Stimulated activated CD8-positive, alpha-beta memory T cell treated with anti-CD3 and anti-CD28 coated beads, Interleukin-7, amount 100 ng/mL, for 48 hours (primary cell): ENCODE measurements at places on chromosomes 3 and 15.

- DNase-seq, result no peak
Observed at GRCh38 chr3:26652164-26652563, 29.6 kb downstream of the LRRC3B start.

GRCh38 chr3:49689046-49689907, at the start of the genes MST1 and RNF123:
TSS of gene MST1 (minus strand) at chr3:49689474. CDS start at chr3:49688691, 783 bp downstream.
TSS of gene RNF123 (plus strand) at chr3:49689557. CDS start at chr3:49691166, 1,609 bp downstream.
- DNase-seq, result peak; percentile 82

DNA sequence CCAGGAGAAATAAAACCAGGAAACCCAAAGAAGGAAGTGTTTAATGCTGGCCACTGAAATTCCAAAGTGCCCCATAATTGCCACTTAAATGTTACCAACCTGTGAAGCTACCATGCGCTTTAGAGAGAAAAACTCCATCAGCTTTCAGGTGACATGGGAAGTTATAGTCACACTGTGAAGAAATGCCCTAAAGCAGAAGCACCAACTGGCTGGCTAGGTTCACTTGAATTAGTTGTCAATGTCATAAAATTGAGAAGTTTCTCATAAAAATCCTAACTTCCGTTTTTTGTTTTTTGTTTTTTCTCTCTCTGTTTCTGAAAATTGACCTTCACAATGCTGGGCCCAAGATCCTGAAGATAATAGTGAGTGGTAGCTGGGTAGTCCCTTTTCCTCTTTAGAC, 167.9 kb upstream of the CTNNB1 start:
- DNase-seq, result no peak

- DNase-seq, result no peak
Observed at GRCh38 chr3:12194209-12194608, 35.5 kb upstream of the TIMP4 start.

DNA sequence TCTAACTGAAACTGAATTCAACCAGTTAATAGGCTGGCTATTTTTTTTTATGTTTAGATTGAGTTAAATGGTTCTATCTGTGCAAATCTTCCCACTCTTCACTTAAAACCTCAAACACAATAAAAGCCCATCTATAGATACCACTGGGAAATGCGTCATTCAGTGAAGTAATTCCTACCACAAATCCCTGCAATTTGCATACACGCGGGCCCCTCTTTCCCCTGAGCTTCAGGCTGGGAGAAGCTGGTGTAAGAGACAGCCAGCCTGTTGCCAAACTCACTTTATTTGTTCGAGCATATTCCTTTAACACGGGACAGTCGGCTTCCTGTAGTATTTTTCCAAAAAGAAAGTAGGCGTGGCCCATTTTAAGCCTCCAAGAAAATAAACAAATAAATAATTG, 26.0 kb upstream of the MCTP2 start:
- DNase-seq, result no peak

DNA sequence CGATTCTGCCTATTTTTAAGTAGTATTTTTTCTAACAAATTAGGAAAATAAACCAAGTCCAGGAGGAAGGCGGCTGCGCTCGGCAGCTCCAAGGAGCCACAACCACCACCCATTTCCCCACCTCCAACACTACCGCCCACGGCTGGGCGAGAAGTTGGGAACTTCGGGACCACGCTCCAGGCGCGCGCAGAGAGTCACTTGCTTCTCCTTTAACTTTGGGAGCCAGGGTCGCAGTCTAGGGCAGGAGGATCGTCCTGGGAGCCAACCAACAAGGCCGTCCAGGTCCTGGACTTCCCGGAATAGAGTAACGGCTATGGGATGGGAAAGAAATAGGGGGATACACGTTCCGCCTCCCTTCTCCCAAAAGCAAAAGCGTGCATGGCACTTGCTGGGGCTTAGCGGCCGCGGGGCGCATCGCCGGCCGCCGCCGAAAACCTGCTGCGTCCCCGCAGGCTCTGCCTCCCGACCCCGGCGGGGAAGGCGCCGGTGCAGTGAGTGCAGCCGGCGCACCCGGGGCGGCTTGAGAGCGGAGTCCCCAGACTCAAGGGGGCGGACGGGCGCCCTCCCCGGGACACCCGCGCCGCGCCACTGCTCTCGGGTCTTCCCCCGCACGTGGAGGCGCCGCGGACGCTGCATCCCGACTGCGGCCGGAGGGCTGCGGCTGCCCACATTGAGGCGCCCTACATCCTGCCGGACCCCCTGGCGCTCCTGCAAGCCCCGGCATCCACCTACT, 699 bp downstream of the MEGF11 start:
- no peak for DNase-seq

- no peak for DNase-seq
Observed at GRCh38 chr15:42012928-42013482, 7.8 kb downstream of the PLA2G4E start.

GRCh38 chr3:36957862-36958686, 13.2 kb upstream of the TRANK1 start:
- DNase-seq, result no peak

DNA sequence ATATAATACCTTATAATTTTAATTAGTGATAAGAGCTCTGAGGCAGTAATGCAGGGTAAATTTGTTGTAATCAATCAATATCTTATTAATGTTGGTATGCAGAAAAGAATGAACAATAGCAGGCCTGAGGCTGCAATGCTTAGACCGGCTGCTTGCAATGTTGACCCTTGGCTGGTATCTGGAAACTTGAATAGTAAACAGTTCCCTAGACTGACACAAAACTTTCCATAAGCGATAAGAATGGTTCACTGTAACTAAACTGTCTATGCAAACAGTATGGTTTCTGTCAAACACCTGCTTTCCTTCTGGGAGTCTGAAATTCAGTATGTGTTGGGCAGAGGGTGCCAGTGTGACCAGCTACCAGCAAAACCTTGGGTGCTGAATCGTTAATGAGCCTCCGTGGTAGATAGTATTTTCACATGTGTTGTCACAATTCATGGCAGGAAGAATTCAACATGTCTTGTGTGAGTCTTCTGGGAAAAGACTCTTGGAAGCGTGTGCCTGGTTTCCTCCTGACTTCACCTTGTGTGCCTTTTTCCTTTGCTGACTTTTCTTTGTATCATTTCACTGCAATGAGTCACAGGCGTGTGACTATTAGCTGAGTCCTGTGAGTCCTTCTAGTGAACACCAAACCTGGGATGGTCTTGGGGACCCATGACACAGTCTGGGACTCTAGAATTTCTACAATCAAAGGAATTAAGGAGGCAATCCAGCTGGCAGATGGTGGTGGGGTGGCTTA, 30.7 kb upstream of the CLRN1 start:
- DNase-seq, result no peak

GRCh38 chr3:170159459-170159858, 22.1 kb downstream of the PHC3 start:
- DNase-seq, result no peak

GRCh38 chr3:89525609-89526008, 418.2 kb downstream of the EPHA3 start:
- no peak for DNase-seq

DNA sequence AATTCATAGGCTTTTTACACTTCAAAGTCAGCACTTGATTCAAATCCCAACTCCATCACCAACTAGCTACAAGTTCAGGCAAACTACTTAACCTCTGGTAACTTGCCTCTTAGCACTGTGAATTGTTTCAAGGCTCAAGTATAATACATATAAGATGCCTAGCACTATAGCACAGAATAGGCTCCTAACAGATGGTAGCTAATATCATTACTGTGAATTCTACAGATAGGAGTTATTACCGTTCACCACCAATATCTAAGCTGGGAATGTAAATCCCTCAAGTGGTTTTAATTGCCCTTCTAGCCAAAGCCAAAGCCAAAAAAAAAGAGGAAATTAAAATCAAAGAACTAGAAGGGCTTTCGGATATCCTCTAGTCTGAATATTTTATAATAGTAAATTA, 15.4 kb downstream of the DLG1 start:
- no peak for DNase-seq

GRCh38 chr3:107841831-107842230, 249.0 kb downstream of the CD47 start:
- DNase-seq, result no peak

DNA sequence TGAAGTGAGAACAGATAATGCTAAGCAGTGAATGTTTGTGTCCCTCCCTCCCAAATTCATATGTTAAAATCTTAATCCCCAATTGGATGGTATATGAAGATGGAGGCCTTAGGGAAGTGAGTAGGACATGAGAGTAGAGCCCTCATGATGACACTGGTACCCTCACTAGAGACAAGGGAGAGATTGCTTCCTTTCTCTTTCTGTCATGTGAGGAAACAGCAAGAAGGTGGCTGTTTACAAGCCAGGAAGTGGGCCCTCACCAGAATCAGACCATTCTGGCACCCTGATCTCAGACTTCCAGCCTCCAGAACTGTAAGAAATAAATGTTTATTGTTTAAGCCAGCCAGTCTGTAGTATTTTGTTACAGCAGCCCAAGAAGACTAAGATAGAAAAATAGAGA, 209.5 kb downstream of the SATB1 start:
- DNase-seq, result no peak

DNA sequence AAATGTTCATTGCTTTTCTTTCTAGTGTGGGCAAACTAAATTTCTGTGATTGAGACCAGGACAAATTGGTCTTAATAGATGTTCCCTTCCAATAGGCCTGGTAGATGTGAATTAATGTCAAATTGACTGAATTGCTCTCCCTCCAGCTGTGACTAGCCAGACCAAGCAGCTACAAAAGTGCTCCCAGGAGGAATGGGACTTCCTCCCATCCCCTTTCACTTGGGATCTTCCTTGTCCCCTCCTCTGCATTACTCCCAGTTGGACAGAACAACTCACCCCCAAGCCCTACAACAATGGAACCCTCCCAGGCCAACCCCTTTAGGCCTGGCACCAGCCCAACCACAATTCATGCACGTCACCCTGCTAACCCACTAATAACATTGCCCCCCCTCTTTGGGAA, 19.6 kb upstream of the ZKSCAN7 start:
- DNase-seq, result no peak

GRCh38 chr3:44476181-44476611, 1.3 kb downstream of the ZNF445 start:
- DNase-seq, result no peak

- no peak for DNase-seq
Observed at GRCh38 chr3:102025606-102026270, 176.4 kb downstream of the NFKBIZ start.

DNA sequence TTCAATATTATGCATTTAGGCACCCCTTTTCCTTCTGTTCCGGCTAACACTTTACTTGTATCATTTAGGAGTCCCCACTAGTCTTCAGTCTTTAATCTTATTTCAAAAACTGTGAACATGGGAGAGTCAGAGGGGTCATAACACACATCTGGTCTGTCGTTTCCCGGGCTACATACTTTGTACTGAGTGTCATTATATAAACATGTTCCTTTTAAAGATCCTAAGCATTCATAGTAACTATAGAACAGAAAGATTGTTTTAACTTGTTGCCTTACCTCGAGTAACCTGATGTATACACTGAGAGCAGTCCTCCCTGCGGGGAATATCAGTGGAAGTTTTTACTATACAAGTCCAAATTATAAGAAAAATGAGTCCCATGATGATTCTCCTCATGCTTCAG, 78.2 kb upstream of the VEPH1 start:
- no peak for DNase-seq

DNA sequence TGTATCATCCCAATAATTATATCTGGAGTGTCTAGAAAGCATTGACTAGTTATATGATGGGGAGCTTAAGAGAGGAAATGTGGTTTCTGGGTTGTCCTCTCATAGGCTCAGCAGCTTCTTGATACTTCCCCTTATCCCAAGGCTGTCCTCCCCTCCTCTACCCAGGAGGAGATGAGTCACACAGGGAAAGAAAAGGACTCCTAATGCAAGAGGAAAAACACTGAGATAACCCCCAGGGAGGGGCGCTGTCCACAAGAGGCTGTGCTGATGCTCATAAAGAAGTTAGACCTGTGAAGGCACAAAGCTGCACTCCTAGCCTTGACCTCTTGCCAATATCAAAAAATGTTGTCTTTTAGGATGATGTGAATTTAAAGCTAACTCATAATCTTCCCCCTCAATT, 28.8 kb upstream of the GYG1 start:
- DNase-seq, result no peak

- DNase-seq, result no peak
Observed at GRCh38 chr15:83299462-83299861, 15.0 kb upstream of the BNC1 start.

DNA sequence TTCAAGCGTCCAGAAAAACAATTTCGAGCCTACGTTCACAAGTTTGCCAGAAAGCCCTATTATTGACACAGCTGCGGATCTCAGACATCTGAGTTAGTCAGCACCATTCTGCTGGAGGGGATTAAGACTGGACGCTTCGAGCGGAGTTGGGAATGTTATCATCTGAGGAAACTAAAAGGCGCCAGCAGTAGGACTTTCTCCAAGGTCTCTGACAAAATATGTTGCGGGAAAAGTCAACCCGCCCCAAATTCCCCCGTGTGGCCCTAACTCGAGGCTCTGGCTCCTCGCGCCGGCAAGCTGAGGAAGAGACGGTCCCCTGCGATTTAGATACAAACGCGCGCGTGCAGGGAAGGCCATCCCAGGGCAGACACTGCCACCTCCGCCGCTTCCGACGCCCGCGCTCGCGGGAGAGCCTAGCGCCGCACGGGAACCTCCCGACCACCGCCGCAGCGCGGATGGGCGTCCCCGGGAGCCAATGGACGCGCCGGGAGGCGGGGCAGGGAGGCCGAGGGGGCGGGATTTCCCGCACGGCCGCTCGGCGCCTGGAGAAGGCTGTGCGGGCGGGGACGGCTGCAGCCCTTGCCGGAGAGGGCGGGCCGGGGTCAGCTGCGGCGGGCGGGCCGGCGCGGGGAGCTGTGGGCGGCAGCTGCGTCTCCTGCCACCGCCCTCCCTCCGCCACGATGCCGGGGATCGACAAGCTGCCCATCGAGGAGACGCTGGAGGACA, at the start of gene APPL1:
Gene APPL1, plus strand, starts transcription at position 526 of the 726 bp plus-strand sequence. Its CDS starts 155 bp downstream, at position 681.
- peak; percentile 80 for DNase-seq

DNA sequence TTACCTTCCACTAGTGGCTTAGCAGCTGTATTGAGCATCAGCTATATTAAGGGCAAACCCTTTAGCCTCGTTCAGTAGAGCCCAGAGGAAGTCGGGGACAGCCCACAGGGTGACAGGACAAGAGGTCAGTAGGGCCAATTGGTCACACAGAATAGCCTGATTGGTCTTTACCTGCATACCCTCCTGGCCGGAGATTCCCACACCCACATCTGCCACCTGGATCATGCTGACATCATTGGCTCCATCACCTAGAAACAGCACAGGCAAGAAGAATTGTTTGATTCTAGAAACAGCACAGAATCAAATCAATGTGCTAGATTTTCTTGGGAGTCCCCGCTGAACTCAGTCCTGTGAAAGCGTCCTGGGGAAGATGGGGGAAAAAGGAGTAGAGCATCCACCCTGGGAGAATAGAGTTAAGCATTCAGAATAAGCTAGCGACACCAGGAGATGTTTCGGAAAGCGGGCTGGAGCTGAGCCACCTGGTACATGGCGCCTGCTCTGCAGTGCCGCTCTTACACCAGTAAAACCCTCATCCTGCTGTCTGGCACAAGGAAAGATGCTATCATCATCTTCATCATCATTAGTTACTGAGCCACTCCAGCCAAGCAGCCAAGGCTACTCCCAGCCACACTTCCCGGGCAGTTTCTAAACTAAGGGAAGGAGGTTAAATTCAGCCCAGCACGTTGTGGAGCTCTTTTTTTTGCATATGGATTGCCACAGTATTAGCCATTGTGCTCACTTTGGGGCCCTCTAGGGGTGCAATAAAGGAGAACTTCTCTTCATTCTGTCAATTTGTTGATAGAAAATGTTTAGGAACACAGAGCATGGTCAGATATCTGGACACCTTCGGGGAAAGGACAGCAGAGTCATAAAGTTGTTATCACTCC, 171.3 kb downstream of the ATP10A start:
- DNase-seq, result no peak
